ENCODE measurements at places on chromosomes 5 and 9.

- DNase-seq, result no peak
These were observed 70.8 kb upstream of the COL5A1 start for GRCh38 chr9:134570711-134571325.

GRCh38 chr5:131794586-131794985 lies 2.2 kb downstream of the FNIP1 start:
- DNase-seq, result no peak

- no peak for DNase-seq
These were observed 106.6 kb upstream of the TBCA start for GRCh38 chr5:77882670-77883257.

DNA sequence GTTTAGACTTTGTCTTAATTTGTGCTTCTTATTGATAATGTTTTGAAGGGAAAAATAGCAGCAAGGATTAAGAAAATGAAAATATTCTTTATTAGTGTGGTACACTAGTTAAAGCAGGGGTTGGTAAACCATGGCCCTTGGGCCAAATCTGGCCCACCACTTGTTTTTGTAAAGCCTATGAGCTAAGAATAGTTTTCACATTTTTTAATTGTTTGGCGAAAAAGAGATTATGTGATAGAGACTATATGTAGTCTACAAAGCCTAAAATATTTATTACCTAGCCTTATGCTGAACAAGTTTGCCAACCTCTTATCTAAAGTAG lies 57.2 kb downstream of the KCNN2 start:
- DNase-seq, result no peak

DNA sequence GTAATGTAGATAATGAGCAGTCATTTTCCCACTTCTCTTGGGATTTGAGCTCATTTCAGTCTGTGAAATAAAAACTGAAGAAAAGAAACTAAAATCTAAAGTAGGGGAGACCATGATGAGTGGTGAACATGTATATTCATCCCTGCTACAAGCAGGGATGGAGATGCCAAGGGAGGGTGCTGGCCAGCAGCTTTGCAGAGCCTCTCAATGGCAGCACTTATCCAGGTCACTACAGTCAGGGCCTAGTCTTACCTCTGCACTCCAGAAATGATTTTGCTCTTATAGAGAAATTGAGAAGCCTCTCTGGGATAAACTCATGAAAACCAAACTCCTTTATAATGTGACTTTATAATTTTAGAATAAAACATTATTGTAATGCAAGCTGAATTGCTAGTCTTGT lies 317.6 kb downstream of the FBXL17 start:
- DNase-seq, result no peak

GRCh38 chr5:67361932-67362729 lies 165.5 kb upstream of the CD180 start:
- DNase-seq, result no peak

GRCh38 chr9:13805546-13805945 lies 508.4 kb downstream of the NFIB start:
- no peak for DNase-seq

DNA sequence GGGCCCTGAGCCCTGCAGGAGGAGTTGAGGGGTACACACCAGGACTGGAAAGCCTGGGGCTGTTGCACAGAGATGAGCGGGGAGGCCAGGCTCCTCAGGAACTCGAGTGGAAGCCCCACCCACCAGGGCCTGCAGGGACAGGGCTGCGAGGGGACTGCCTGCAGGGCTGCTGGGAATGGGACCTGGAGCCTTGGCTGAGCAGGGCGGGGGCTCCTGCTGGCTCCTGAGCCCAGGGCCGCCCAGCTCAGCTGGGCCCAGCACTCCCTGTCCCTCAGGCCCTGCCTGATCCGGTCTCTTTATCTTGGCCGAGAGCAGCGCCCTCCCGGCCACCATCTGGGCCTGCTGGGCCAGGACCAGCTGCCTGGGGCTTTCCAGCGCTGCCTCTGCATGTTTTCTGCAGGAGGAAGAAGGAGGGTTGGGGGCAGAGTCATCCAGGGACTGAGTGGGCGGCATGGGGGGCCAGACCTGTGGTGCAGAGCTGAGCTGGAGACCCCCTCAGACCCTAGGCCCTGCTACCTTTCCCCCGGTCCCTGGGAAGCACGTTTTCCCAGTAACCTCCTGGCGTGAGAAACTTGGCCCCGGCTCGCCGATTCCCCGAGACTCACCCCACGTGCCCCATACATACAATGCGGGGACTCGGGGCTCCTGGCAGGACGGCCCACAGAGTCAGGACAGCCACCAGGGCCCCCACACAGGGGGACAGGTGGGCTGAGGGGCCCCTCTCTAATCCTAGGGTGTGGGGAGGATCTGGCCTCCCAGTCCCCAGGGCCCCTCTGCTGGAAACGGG lies 9.4 kb downstream of the LCN12 start:
- DNase-seq, result no peak

Measured in CD4-positive, alpha-beta T cell treated with Interleukin-1 beta for 1 hour (primary cell).